ENCODE measurements at places on chromosomes 6 and 20.

DNA sequence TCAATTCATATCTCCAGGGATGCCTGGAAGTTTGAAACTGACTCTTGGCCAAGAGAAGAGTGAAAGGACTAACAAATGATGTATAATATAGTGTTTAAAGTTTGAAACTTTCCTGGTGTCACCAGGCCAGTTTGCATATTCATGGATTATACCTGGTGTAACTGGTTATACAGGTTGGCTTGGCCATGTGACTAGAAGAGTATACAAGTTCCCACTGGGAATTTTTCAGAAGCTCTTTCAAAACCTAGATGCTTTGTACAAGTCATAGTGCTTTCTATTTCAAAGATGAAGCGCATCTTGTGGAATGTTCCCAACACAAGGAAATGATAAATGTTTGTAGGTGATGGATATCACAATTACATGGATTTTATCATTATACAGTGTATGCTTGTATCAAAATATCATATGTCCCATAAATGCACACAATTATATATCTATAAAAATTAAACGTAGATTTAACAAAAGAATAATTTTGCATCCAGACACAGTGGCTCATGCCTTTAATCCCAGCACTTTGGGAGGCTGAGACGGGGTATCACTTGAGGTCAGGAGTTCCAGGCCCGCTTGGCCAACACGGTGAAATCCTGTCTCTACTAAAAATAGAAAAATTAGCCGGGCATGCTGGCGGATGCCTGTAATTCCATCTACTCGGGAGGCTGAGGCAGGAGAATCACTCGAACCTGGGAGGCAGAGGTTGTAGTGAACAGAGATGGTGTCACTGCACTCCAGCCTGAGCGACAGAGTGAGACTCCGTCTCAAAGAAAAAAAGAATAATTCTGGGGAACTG is 1420.2 kb downstream of the GRIK2 start:
- DNase-seq: no peak

DNA sequence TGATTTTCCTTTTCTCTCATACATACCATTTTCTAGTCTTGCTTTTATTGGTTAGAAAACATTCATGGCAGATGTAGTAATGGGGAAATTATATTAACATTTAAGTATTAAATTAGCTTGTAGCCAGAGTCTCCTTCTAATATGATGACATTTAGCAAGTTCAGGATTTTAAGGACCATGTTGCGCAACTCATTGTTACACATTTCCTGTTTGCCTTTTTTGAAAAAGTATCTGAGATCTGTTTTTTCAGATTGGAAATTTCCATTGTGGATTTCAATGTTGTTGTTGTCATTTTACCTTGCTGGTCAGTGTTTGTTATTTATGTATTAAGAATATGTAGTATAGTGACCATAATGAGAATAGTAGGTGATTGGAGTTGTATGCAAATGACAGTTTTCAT is 38.7 kb downstream of the CDKAL1 start:
- no peak for DNase-seq

DNA sequence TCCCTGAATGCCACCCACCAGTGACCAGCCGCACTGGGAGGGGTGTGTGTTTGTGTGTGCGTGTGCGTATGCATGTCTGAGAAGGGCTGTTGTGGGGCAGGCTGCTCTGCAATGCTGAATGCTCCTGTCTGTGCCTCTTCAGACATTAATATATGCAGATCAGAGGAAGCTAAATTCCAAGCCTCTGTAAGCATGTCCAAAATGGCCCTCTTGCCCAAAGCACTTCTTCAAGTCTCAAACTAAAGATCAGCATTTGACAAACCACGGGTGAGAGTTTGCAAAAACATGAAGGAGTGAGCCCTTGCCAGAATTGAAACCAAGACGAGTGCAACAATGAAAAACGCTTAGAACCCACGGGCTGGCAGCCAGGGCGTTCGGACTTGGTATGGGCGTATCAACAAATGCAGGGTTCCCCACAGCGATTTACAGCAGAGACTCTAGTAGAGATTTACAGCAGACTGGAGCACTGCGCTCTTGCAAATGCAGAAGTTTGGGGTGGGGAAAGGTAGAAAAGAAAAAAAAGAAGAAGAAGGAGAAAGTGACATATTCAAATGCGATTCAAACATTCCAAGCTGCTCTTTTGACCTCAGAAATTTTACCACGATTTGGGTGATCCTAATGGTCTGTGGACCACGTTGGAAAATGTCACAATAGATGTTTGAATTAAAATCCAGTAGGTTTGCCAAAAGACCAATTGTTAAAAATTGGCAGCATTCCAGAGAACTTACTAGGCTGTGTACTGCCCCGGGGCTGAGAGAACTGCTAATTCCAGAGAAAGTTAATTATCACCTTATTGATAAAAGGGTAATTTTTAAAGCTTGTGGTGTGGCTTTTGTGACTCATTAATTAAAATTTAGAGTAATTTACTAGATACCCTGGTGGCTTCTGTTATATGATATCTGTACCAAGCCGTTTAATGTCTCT is 3.5 kb downstream of the SCML4 start:
- DNase-seq: peak; percentile 12

DNA sequence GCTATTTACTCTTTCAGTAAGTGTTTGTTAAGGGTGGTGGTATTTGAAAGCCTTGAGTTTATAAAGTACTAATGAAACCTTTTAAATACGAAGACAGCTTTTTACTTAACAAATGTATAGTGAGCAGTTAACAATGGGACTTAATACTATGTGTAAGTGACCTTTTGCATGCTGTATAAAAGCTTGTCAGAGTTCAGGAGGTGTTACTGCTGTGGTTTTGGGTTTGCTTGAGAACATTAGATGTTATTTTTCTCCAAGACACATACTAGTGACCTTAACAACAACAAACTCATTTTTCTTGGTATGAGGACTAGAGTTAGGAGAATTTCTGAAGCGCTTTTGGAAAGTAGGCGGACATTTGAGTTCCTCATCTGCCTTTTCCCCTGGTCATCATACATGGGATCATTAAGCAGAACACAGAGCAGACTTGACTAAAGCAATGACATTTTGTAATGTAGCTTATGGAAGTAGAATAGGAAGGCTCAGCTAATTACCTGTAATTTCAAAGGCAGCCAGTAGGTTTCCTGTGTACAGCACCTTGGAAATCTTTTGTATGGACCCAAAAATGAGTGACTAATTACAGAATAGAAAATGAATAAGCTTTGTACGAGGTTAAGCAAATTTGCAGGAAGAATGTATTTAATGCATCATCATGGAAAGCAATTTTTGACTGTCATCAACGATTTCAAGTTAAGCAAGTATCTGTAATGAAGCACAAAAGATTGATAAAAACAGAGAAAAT is 14.1 kb downstream of the CDYL start:
- DNase-seq: no peak

- no peak for DNase-seq
These were observed 8.6 kb upstream of the ACAT2 start for GRCh38 chr6:159753081-159753872.

GRCh38 chr6:30283761-30284160 is 43.0 kb upstream of the TRIM39 start:
- no peak for DNase-seq

DNA sequence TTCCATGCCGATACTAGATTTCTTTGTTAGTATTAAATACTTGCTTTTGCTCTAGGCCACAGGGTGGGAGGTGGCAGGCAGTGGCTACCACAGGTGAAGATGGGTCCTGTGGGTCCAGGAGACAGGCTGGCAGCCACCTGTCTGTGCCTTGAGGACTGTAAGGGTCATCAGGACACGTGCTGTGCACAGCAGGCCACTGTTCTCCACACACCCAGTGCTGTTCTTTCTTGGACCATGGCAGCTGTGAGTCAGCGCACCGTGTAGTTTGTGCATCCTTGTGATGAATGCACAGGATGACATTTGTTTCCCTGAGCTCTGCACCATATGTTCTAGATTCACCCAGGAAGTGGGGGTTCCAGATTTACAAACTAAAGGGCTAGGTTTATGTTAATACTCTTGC is 317.0 kb downstream of the ZFAND3 start:
- no peak for DNase-seq

DNA sequence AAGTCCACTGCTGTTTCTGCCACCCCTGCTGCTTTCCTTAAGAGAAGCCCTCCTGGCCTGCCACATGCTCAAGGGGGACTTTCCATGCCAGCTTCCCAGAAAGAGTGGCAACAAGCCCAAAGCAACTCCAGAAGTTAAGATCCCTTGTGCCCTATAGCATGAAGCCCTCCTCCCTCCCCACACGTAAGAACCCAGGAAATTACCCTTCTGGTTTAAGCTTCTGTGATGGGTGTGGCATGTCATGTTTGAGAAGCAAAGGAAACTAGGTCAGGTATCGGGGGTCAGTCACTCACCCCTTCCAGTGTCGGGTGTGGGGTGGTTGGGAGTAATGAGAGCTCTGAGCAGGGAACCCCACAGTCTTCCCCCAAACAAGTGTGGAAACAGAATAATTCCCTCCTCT is 196.1 kb downstream of the LRFN2 start:
- no peak for DNase-seq

DNA sequence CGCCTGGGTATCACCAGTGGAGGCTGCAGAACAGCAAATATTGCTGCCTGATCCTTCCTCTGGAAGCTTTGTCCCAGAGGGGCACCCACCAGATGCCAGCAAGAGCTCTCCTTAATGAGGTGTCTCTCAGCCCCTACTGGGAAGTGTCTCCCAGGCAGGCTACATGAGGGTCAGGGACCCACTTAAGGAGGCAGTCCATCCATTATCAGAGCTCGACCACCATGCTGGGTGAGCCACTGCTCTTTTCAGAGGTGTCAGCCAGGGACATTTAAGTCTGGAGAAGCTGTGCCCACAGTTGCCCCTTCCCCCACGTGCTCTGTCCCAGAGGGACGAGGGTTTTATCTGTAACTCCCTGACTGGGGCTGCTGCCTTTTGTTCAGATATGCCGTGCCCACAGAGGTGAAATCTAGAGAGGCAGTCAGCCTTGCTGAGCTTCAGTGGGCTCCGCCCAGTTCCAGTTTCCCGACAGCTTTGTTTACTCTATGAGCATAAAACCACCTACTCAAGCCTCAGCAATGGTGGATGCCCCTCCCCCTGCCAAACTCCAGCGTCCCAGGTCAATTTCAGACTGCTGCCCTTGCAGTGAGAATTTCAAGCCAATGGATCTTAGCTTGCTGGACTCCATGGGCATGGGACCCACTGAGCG is 25.9 kb upstream of the AIG1 start:
- DNase-seq: no peak

DNA sequence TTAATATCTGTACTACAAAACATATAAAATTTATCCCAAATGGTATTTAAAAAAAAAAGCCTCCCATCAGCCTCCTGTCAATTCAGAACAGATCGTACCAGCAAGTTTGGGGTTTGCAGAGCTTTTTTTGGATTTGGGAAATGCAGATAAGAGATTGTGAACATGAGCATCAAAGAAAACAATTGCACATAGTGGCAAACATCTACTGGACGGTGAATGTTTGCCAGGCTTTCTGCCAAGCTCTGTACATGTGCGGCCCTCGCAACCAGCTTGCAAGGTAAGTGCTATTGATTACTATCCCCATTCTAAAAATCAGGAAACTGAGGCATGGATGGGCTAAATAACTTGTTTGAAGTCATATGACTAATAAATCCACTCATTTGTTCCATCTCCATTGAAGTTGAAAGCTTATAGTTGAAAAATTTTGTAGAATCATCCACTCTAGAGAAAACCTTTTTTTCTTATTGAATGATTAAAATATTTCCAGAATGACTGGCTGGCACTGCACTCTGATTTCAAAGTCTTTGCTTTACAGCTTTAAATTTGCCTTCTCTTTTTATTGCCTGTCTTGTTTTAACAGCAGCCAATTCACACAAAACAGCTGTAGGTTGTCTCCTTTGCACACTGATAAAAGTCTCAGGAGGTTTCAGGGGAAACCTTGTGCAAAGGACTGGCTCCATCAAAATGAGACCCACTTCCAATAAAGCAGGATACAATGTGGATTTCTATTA is 37.4 kb upstream of the SIRT5 start:
- no peak for DNase-seq

- no peak for DNase-seq
These were observed 504.3 kb downstream of the EYS start for GRCh38 chr6:65202738-65203137.

GRCh38 chr6:53159558-53159957 is 10.9 kb upstream of the GCM1 start:
- no peak for DNase-seq

DNA sequence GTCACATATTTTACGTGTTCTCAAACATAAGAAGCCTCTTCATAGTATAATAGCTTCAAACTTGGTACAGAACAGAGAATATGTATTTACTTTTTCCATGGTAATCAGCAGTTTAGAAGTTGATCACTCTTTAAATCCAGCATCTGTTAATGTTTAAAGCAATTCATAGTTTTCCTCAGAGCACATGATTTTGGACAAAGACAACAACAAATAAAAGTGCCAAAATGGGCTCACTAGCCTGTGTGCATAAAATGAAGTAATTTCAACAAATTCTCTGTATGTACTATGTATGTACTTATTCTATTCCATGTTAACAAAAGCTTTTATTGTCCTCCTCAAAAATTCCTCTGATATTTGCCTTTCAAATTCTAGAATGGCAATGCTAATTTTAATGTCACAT is 38.1 kb upstream of the UST start:
- no peak for DNase-seq

Measured in NCI-H2171 (cell line).